ENCODE measurements at places on chromosomes 12 and 14.

GRCh38 chr14:95713596-95714371 lies at the start of gene TCL1A:
TCL1A (minus strand) TSS chr14:95714125; CDS start chr14:95714066, 59 bp downstream.
- DNase-seq, result no peak

- no peak for DNase-seq
Measured at GRCh38 chr14:20198991-20199390, 8.3 kb downstream of the OR11G2 start.

DNA sequence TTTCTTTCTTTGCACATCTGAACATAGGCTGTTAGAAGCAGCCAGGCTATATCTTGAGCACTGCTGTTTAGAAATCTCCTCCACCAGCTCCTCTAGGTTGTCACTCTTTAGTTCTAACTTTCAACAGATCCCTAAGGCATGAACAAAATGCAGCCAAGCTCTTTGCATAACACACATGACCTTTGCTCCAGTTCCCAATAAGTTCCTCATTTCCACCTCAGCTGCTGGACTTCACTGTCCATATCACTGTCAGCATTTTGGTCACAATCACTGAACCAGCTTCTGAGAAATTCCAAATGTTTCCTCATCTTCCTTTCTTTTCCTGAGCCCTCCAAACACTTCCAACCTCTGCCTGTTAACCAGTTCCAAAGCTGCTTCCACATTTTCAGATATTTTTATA lies 27.6 kb upstream of the C14orf132 start:
- no peak for DNase-seq

- no peak for DNase-seq
Measured at GRCh38 chr14:21241218-21241819, 27.9 kb downstream of the HNRNPC start.

DNA sequence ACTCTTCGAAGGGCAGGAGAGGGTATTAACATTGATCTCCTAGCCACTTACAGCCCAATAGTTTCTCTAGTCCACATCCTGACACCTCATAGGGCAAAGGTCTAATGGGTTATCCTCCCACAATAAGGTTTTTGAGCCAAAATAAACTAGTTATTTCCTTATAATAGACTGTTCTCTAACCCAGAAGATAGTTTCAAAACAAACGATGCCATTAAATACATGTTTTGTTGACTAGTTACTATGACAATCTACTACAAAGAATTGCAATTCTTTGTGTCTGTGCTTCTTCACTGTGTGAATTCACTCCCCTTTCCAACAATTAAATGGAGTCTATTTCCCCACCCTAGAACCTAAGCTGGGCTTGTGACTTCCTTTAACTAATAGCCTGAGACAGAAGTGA lies 6.4 kb upstream of the ACTR10 start:
- DNase-seq, result peak; percentile 6

GRCh38 chr12:124172636-124173035 lies 122.3 kb upstream of the RFLNA start:
- DNase-seq, result no peak

DNA sequence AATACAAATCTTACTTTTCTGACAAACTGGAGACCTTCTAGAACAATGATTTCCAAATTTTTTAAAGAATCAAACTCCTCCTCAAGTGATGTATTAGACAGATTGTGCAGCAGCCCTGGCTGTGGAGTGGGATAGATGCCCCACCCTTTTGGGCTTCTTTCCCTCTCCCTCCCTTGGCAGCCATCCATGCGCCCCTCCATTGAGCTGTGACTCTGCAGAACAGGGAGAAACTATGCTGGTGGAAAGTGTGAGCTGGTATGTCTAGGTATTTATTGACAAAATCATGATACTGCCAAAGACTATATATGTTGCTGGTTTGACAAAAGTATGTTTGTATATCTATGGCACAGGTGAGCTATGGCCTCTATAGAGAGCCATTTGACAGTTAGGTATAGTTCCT lies 138.5 kb downstream of the KTN1 start:
- DNase-seq, result no peak

- peak; percentile 30 for DNase-seq
Measured at GRCh38 chr14:105090493-105091053, 25.3 kb upstream of the GPR132 start.

DNA sequence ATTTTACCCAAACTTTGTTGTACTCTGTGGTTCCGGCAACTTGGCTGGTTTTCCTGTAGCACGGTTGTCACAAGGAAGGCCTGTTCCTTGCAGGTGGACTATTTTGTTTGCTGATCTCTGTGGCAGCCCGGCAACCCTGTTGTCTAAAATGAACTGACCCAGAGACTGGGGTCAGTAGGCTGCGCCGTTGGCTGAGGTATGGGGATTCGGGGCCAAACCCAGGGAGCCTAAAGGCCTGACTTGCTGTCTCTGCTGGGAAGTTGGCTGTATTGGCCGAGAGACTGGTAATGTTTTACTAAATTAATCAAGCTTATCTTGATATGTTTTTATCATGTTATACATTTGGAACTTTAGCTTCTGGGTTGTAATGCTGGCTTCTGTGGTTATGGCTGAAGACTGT lies 13.8 kb downstream of the SMIM41 start:
- no peak for DNase-seq

DNA sequence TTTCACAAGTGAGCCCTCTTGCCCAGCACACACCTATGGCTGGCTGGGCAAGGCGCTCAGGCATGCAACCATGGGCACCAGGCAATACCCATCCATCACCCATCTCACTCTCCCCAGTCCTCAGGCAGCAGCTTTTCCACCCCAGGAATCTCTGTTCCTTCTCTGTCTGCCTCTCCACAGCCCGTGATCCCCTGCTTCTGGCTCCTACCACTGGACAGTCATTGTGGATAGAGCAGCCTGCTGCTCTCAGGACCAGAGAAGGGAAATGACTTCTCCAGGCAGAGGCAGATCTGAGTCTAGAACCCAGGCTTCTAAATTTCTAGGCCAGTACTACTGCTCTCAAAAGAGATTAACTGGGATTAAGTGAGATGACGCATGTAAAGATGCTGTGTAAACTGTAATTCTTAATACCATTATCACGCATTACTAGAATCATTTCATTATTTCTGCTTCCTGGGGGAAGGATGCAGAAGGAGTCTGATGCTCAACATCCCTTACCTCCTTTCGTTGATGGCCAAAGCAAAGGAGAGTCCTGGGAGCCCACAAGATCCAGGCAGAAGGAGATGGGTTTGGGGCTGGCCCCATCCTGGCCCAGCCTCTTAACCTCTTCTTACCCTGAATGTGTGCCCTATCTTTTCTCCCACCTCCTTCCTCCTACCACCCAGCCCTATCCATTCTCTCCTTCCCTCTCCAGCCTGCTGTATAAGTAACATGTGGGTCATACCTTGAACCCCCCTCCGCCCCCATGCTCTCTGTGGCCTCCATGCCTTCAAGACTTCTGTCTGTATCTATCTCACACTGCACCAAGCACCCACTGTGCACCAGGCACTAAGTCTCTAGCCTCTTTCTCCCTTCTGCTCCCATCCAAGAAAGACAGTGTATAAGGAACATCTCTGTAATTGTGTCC lies 4.8 kb upstream of the AQP5 start:
- DNase-seq, result no peak

- no peak for DNase-seq
Measured at GRCh38 chr12:30329281-30329680, 366.4 kb downstream of the IPO8 start.

DNA sequence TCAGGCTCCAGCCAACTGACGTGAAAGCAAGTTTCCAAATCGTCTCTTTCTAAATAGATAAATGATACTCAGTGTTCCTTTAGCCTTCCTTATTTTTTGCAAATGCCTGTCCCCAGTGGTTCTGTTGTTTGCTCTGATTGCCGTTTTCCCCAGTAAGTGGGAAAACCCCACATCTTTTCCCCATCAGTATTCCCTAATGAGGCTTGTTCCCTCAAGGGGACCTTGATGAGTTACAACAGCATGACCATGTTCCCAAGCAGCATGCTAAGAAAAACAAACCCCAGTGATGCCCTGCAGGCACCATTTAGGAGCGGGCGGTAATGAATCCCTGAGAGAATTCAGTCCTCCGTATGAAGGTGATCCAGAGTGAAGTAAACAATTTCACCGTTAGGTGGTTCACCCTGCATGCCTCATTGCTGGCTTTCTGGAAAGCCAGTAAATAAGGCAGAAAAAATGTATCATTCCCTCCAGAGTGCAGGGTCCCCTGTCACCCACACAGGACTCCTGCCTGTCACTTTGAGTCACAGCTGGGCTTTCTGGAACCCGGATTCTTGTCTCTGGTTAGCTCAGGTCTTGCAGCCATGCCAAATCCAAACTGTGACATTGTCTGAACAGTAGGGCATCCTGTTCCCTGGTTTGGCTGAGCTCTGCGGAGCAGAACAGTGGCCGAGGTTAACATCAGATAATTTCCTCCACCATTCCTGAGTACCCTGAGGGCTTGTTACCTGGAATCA lies 222.6 kb downstream of the RGS6 start:
- DNase-seq, result no peak

DNA sequence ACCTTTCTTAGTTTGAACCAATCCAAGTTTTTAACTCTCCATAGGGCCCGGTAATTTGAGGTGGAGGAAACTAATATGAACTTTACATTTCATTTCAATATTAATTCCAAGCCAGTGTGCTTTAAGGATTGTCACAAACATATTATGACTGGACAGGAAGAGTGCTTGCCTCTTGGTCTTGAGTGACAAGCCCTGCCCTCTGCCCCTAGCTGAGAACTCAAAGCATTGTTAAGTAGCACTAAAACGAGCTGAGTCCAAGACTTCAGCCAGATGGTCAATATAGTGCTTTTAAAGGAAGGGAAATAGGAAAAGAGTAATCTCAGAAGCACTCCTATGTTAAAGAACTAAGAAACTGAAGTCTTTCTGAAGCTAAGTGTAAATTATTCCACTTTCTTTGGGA lies 17.1 kb downstream of the TRMT5 start:
- no peak for DNase-seq

DNA sequence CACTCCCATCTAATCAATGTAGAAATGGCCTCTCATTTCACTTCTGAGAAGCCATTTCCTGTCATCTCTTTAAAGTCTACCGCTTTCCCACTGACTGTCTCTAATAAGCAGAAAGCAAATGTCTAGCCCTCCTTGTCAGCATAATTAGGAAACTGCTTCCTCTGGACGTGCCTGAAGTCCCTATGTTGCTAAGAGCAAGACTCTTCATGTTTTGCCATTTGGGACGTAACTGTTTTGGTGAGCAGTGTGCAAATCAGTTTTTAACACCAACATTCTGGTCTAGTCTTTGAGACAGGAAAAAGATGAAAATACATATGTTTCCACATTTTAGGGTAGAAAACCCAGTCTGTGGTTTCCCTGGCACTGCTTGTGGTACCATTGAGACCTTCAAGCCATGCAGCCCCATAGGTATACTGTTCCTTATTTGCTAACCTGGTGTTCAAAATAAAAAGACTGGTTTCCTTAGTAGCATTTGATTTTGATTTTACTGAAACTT lies 22.2 kb downstream of the IFNG start:
- DNase-seq, result no peak

DNA sequence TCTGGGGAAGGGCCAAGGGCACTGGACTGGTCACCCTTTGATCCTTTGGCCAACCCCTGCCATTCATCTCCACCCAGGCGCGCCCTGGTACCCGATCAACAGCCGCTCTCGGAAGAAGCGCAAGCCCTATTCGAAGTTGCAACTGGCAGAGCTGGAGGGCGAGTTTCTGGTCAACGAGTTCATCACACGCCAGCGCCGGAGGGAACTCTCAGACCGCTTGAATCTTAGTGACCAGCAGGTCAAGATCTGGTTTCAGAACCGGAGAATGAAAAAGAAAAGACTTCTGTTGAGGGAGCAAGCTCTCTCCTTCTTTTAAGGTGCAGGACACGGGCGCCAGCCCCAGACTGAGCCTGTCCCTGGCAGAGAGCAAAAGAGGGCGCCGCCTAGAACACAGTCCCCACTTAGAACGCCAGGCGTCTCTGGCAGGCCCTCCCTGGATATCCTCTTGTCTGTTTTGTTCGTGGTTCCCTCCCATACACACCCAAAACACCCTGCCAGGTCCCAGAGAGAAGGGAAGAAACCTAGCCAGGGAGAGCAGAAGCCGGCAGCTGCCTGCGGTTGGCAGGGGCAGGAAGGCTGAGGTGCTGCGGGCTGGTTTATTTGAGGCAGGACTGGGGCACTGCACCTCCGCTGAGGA lies 1.7 kb downstream of the HOXC12 start:
- no peak for DNase-seq

GRCh38 chr12:116534311-116535121 lies 24.7 kb upstream of the MAP1LC3B2 start:
- no peak for DNase-seq
